Stimulated activated CD4-positive, alpha-beta T cell treated with anti-CD3 and anti-CD28 coated beads, Interleukin-4, amount 100 ng/mL, for 1 hour (primary cell): ENCODE measurements at places on chromosomes 5 and 9.

GRCh38 chr5:160357394-160357793, 13.0 kb downstream of the C1QTNF2 start:
- no peak for DNase-seq

GRCh38 chr5:177353093-177353492, 1.6 kb upstream of the LMAN2 start:
- DNase-seq: no peak

GRCh38 chr9:101326035-101326434, 58.8 kb downstream of the BAAT start:
- DNase-seq: no peak

- no peak for DNase-seq
These were observed 24.3 kb downstream of the GLT6D1 start for GRCh38 chr9:135614821-135615665.

- no peak for DNase-seq
These were observed 1.0 kb upstream of the MXD3 start for GRCh38 chr5:177312649-177313181.

DNA sequence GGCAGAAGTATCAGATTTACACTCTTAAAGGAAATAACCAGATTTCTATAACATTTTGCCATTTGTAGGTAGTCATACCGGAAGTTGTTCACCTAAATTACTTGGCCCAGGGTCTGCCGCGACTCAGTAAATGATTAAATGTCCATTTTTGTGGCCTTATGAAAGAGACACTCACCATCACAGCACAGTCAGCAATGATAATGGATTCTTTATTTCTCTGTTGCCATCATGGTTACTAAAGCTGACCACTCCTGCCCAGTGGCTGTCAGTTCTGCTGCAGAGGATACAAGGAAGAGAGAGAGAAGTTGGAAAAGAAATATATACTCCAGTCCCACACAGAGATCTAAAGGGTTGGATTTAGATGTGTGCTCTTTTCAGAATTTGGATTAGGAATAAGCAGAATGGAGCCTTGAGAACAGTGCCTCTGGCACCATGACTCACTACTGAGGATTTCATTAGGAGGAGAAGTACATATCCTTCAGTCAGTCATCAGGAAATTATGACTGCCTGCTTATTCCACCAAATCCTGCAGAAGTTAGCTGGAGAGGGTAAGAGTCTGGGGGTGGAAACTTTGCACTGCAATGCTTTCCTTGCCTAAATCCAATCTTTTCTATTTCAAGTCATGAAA, 72.8 kb upstream of the EFNA5 start:
- DNase-seq: no peak

DNA sequence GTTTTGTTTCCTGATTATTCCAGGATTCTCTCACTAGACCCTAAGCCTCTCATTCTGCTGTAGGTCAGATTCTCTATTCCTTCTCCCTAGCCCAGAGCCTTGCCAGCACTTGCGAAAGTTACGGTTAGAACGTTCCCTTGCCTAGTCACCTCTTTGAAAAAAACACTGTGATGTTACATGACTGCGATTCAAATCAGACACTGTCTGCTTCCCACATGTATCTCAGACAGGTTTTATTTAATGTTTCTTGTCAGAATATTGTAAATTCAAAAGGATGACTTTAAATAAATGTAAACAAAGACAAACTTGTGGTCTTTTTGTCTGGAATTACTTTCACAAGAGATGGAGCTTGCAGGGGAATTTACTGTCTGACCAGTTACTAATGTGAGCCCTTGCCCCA, 116.5 kb upstream of the OTULINL start:
- DNase-seq: no peak

GRCh38 chr5:103340717-103341388, 82.3 kb downstream of the MACIR start:
- no peak for DNase-seq

- no peak for DNase-seq
These were observed 189.8 kb downstream of the SPOCK1 start for GRCh38 chr5:137309290-137309689.

DNA sequence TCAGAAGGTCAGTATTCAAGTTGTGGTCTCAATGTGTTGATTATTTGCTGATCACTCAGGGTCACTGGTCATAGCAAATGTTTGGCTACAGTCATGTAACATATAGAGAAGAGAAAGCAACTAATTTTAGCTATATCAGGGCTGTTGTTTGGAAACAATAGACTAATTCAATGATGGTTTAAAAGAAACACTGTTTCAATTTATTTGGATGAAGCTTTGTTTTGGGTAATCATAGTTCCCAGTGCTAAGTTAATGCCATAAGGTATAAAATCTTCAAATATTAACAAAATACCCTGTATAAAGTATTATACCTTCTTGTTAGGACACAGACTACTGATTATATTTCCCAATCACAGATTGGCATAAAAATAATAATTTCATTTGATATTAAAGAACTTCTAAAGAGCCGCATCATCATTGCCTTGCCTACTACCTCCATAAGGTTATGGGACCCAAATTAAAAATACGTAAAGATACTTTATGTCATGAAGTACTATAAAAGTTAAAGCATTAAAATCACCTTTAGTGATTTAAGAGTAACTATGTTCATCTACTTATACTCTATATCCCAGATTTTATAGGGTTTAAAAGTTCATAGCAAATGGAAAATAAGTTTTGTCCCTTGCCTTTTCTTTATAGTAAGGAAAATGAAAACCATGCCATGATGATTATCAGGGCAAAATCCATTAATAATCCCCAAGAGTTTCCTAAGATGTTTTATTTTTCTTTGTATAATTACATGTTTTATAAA, 6.0 kb downstream of the NR3C1 start:
- no peak for DNase-seq

GRCh38 chr5:15753752-15754151, 253.8 kb downstream of the FBXL7 start:
- DNase-seq: no peak

DNA sequence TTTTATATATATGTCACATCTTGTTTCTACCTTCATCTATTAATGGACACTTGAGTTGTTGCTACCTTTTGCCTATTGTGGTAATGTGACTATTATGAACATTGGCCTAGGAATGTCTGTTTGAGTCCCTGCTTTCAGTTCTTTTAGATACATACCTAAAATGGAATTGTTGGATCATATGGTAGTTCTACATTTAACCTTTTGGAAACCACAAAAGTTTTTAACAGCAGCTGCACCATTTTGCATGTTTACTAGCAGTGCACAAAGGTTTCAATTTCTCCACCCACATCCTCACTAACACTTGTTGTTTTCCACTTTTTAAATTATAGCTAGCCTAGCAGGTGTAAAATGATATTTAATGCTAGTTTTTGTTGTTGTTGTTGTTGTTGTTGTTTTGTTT, 88.4 kb downstream of the GALNT10 start:
- no peak for DNase-seq

DNA sequence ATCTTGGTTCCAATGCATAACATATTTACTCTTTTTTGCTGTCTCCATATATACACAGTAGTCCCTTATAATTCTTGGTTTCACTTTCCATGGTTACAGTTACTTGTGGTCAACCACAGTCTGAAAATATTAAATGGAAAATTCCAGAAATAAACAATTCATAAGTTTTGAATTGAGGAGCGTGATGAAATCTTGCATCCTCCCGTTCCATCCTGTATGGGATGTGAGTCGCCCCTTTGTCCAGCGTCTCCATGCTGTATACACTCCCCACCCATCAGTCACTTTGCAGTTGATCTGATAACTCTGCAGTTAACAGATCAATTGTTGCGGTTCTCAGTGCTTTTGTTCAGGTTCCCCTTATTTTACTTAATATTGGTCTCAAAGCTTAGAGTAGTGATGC, 11.5 kb upstream of the FAF2 start:
- no peak for DNase-seq

DNA sequence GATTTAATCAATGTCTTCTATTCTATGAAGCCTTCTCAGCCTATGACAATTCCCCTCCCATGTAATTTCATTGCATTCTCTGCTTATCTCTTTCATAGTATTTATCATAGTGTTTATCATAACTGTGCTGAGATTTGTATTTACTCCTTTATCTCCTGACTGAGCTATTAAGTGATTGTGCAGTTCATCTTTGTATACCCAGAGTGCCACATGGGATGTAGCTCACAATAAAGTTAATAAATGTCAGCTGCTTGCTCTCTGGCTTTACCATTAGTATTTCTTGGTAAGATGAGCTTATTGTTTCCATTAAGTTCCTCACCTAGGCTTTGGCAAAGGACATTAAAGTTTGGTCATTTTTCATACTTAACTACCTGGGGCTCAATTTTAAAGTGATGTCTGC, 275.1 kb upstream of the MPDZ start:
- DNase-seq: no peak

- DNase-seq: no peak
These were observed 401.4 kb downstream of the PSAT1 start for GRCh38 chr9:78698371-78698770.

DNA sequence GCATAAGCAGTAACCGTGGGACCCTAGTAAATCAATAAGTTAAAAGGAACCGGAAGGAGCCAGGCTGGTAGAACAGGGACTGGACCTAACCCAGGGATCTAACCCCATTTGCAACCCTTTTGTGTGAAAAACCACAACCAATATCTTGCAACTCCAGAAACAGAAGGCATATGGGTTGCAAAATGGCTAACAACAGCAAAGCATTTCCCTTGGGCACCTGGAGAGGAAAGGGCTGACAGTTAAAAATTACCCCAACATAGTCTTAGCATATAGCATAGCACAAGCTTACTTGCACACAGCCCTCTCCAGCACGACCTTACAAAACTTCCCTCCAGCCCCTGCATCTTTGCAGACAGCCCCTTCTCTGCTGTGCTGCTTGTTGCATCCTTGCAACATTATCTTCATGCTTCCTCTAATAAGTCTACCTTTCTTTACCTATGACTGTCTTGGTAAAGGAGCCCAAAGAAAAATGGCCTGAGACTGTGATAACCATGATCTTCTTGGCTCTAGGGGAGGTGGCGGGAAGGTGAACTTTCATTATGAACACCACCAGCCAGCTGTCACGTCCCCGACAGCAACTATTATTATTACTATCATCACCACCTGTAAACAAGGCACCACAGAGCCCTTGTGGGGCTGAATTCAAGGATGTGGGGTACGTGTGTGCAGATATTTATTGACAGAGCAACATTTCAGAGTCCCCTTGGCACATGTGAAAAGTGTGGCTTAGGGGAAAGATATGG, 49.8 kb downstream of the PRRC1 start:
- no peak for DNase-seq

GRCh38 chr9:84054341-84055010, 73.9 kb downstream of the RMI1 start:
- DNase-seq: no peak

DNA sequence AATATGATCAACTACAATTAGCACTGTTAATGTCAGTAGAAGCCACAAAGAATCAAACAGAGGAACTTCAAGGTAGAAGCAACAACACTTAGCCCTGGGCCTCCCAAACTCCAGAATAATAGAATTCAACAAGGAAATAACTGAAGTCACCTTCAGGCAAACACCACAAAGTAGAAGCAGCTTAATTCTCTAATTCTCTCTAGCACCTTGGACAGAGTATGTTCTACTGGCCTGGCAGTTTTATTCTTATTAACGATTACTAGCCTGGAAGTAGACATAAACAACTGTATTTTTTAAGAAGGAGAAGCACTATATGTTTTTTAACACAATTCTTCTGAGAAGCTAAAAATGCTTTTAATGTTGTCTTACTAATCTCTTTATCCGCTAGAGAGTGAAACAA, 911.9 kb downstream of the DTWD2 start:
- DNase-seq: no peak

DNA sequence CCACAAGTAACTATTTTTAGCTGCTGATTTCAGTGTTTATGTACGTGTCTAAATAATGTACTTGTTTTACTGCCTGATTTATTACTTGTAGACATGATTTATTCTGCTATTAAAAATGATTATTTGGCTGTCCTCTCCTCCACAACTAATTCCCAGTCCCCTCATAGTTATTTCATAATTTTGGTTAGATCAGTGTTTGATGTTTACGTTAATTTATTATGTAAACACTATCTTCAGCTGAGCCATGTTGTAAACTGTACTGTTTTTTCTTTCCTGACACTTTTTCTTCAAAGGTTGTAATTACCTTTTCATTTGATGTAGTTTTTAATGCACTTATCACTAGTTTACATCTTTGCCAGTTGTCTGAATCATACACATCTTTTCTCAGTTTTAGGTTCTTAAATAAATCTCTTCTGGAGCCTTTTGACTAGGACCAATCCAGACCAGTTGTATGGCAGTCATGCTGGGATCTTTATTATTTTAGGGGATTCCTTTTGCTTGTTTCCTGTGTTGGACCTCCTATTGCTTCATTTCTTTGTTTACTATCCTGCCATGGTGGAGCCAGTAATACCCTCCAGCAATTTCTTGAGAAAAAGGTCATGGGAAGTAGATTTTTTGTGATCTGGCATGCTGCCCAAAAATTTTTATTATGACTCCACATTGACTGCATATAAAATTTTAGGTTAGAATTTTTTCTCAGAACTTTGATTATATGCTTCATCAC, 16.1 kb downstream of the AP3S1 start:
- no peak for DNase-seq

DNA sequence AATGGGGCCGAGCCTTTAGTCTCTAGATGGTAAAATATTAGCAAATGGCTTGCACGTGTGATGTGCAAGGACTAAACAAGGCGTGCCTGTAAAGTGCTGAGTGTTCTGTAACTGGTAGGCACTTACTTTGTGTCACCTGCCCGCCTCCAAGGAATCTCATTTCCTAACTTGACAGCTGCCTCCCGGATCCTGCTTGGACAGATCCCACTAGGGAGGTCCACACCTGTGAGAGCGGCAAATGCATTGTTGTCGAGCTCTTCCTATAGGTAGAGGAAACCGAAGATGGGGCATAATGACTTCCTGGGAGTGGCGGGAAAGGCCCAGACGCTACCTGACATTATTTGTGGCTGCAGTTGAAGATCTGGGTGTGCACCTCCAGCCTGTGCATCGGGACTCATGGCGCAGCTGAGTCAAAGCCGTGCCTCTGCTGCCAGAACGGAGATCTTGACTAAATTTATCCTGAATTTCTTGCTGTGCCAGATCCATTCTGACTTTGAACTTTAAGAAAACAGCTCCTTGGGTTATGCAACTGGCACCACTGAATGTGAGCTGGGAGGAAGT, 79.8 kb downstream of the TENT4A start:
- no peak for DNase-seq

DNA sequence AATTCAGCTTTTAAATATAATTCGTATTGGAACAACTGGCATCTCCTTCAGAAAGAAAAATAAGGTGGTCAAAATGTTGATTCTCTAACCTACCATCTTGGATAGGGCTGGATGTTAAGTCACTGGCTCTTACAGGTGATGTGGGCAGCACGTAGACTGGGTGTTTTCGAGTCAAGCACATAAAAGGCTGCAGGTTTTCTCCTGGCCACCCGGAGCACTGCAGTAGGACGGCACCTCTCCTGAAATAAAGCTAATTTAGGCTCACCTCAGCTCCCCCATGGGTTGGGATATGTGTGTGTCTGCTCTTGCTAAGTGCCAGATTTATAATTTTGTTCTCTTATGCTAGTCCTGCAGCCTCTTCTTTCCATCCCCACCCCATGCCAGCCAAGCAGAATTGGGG, 80.3 kb downstream of the IQGAP2 start:
- no peak for DNase-seq
